ENCODE measurements at places on chromosomes 2 and 18.

- DNase-seq = no peak
These were observed 103.4 kb downstream of the ALMS1 start for GRCh38 chr2:73489053-73489452.

DNA sequence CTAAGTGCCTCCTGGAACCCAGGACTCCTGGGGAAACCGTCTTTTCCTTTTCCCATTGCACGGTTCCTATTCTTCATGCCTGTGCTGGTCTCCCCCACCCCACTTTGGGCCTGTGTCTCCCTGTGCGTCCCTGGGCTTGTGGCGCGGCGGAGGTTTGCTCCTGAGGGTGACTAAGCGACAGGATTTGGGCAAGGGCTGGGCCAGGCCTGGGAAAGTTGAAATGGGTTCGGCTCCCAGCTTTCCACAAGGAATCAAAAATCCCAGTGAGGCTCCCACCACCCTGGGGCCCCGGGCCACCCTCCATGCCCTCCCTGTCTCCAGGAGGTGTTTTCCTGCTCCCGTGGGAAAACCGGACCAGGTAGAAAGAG is 197.6 kb downstream of the NDUFA10 start:
- DNase-seq = no peak

DNA sequence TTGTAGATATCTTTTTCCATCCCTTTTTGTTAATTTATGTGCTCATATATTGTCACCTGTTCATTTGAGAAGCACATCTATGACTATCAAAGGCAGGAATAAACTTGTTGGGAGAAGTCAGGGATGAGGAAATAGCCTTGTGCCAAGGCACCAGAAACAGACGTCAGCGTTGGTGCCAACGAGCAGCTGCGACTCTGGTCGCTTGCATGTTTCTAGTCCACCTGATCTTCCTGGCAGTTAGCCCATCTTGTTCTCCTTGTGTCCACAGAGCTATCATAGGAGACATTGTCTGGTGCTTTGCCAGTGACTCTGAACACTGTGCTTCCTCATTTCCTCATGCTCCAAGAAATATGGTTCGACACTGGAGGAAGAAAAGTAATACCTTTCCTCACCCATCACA is 374.4 kb downstream of the PTPRM start:
- no peak for DNase-seq

- no peak for DNase-seq
These were observed 1074.2 kb upstream of the ZEB2 start for GRCh38 chr2:145593991-145594614.

DNA sequence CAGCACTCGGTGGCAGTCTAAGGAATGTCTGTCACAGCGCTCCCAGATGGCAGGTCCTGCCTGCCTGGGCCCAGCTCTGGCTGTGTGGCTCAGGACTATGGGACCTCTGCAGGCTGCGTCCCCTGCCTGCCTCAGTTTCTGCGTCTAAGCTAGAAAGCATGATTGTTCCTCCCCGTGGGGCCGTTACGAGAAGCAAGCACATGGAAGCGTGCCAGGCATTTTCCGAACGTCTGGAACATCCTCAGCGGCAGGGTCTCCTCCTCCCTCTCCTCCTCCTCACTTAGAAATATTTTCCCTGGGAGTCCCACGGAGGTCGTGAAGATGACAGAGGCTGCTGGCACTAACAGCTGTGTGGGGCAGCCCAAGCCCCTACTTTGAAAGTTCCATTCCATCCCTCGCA is 43.3 kb downstream of the LRRFIP1 start:
- DNase-seq = peak; percentile 74

- DNase-seq = no peak
These were observed 4.9 kb downstream of the ERFE start for GRCh38 chr2:238163481-238164198.

- DNase-seq = no peak
These were observed 714 bp downstream of the RPIA start for GRCh38 chr2:88692187-88692586.

GRCh38 chr2:177289824-177290628 is 25.5 kb upstream of the NFE2L2 start:
- DNase-seq = no peak

GRCh38 chr18:8882632-8883408 is 177.5 kb downstream of the MTCL1 start:
- DNase-seq = no peak

DNA sequence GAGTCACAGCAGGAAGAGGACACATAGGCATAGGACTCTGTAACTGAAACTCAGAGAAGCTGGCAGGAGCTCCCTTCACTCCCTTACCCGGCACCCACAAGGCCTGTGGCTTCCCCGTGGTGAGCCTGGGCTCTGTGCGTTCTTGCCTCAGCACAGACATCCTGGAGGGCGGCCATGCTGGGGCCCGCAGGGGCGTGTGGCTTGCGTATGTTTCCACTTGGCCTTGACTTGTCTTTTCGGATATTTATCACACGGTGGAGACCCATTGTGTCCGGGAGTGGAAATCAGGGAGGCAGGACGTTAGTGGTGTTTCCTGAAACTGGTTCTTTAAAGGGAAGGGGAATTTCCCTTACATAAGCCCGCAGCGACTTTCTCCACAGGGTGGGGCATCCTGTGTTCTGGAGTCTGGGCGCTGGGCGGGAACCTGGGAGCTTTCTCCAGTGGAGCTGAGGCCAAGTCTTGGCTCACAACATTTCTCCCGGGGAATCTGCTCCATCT is 49.9 kb upstream of the EML6 start:
- DNase-seq = peak; percentile 96

- no peak for DNase-seq
These were observed 19.4 kb downstream of the KRCC1 start for GRCh38 chr2:88036182-88036581.

DNA sequence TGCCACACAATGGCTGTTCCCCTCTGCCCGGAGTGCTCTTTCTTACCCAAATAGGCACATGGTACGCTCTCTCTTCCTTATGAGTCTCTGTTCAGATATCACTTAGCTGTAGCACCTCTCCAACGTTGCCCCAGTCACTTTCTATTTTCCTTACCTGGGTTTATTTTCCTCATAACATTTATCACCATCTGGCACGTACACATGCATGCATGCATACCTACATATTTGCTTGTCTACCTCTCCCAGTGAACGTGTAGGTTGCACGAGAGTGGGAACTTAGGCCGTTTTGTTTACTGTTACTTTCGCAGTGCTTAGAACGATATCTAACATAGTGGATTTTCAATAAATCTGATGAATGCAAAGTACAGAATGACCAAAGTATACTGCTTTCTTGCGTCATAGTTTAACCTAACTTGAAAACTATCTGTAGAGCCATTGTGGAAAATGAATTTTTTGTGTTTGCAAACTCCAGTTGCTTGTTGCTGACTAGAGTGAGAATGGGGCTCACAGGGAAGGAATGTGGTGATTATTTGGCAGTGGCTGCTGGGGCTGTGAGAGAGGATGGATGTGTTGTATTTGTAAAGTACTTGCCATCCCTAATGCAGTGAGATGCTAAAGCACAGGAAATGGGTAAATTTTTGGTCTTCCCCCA is 47.1 kb downstream of the ACSL3 start:
- no peak for DNase-seq

GRCh38 chr2:135694711-135695110 is 46.9 kb upstream of the UBXN4 start:
- no peak for DNase-seq

DNA sequence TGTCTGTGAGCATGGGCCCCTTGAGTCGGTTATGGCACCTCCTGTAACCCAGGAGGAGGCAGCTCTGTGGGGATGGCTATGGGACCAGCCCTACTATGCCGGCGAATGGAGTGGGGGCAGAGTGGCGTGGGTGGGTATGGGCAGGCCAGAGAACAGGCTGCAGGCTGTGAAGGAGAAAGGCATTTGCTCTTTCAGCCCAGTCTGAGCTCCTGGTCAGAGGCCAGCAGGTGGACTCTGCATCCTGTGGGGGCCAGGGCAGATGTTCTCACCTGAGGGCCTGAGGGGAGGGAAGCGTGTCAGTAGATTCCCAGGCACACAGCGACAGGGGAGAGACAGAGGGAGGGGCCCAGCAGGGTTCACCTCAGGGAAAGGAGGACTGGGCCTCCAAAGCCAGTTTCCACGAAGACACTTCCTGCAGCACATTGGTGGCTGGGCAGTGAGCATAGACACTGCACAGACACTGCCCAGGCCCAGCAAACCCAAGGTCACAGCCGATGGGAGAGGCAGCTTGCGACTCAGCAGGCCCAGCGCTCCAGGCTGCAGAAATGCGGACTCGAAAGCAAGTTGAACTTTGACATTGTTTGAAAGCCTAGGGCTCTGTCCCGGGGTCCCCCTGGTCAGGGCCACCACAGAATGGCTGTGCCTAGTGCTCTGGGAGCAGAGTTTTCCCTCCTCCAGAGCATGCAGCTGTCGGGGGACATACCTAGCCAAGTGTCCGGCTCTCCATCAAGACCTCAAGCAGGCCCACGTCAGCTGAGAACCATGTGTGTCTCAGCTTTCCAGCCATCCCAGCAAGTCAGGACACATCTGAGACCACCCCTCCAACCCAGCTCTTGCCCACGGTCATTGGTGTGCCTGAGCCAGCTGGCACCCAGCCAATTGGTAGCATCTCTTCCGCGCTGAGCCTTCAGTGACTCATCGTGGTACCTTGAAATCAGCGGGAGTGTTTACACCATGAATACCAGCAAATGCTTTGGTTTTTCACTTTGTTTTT is 53.8 kb downstream of the TGOLN2 start:
- DNase-seq = no peak

DNA sequence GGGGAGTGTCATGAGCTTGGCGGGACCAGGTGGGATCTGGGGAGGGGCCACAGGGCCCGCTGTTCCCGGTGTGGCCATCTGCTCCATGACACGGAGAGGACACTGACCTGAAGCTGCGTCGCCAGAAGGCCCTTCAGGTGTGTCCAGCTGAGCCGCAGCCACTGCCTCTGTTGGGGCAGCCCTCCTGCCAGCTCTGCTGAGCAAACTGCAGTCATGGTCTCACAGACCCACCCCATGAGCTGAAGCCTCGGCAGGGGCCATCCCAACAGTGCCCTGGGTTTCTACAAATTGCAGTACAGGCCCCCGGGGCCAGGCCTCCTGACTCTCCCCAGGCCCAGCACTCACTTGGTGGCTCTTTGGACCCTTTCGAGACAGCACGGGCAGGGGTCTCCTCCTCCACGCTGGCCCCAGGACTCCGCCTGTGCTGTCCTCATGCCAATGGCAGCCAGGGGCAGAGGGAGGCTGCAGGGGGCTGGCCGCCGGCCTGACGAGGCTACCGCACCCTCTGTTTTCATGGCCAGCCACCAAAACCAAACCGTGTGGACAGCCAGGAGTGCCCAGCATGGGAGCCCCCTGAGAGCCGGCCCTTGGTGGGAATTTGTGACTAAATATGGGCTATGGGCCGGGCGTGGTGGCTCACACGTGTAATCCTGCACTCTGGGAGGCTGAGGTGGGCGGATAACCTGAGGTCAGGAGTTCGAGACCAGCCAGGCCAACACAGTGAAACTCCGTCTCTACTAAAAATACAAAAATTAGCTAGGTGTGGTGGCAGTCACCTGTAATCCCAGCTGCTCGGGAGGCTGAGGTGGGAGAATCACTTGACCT is 175.2 kb upstream of the SALL3 start:
- no peak for DNase-seq

- DNase-seq = no peak
These were observed 43.4 kb downstream of the PLEKHA3 start for GRCh38 chr2:178523596-178524134.

DNA sequence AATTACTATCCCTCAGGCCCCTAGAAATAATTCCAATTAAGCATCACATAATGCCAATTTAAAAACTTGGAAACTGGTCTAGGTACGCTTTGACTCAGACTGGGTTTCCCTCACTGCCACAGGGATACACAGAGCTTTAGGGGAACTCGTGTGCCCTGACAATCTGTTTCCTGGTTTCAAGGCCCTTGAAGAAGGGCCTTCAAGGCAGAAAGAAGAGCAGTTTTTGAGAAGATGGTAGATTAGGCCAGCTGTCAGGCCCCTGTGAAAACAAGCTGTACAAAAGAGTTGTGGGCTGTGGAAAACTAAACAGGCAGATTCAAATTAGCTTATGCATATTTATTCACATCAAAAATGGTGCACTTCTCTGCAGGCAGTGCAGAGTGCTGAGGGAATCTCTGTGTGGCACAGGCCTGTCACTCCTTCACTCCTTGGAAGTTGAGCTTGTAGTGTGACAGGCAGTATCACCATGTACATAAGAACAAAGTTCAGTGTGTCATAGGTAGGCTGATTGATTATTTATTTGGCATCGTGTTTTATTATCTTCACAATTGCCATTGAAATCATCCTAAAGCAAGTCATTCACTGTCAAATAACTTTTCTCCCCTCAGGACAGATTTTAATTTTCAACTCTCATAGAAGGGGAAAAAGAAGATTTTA is 614.4 kb upstream of the GYPC start:
- no peak for DNase-seq

GRCh38 chr18:6976935-6977334 is 140.7 kb downstream of the LAMA1 start:
- no peak for DNase-seq

DNA sequence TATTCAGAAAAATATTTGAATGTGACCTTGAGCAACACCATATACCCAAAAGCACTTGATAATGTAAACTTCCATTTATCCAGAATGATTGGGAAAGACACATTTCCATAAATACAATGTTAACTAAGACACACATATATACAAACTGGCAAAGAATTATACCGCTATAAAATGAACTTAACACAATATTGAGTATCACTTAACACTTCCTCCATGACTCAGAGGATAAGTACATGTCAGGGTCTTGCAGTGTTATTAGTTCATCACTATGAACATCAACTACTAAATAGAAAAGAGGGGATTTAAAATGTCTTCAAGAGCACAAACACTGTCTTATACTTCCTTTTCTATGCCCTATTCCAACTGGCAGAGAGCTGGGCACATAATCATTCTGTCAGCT is 18.6 kb downstream of the WDSUB1 start:
- DNase-seq = no peak

DNA sequence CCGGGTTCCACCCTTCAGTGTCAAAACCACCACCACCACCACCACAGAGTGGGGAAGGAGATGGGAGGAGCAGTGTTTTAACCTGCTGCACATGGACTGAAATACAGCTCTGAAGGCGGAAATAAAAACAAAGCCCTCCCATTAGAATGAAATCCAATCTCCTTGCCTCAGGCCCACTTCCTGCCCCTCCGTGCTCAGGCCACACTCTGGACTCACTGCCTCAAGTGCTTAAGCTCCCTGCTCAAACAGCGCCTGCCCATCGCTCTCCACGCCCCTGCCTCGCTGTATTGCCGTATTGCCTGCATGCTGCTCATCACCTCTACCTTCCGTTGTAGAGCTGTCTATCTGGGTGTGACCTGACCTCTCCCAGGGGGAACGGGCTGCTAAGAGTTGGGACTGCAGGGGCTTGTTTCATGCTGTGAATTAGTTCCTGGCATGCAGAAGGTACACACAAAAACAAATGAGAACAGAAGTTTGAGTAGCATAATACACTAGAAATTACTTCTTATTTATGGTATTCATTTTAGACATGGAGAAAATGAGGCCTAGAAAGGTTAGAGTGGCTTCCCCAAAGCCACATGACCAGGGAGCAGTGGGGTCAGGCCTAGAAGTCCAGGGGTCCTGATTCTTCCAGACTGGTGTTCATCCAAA is 31.6 kb upstream of the NEB start:
- DNase-seq = no peak

- no peak for DNase-seq
These were observed 155.5 kb downstream of the MTX2 start for GRCh38 chr2:176424746-176425145.

DNA sequence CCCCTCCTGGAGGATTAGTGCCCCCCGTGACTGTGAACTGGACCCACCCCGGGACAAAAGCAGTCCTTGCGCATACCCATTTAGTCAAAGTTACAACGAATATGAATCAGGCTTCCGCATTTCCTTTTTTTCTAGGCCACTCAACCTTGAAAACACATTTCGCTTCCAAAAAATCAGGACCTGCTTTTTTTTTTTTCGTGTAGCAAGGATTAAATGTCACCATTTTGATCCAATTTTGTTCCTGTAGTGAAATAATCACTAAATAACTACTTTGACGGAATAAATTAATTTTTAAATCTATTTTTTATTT is 464 bp upstream of the FTCDNL1 start:
- DNase-seq = no peak

All from right cardiac atrium (tissue), 5 donors.